ENCODE measurements at places on chromosomes 2 and 18.

DNA sequence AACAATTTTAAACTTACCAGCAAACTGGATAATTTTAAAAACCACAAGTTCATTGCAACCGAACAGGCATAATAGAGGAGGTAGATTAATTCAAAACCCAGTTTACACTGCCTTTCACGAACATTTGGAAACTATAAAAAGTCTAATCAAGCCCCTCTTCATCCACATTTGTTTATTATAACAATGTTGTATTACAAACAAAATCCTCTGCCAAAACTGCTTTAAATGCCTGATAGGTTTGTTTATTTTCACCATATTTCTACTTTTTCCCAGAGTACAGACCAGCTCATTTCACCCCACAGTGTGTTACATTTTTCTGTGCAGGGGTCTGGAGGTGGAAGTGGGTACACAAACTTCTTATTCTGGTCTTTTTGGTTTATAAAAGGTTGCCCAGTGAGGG is 184.2 kb downstream of the OSR1 start:
- DNase-seq: no peak

DNA sequence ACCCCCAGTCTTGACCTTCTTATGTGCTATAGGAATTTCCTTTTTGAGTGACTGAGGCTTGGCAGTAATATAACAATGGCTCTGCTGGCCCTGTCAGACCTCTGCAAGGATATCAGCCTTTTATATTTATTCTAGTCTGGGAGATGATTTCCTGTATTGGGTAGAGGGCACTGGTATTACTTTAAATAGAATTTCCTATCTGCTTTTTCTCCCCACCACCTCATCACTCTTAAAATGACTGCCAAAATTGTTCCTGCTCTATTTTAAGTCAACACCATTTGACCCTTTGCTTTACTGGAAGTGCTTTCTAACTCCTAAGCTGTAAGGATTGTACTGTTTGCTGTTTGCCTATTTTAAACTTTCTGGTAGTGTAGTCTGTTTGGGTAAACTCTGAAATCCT is 658.4 kb upstream of the FSHR start:
- DNase-seq: no peak

DNA sequence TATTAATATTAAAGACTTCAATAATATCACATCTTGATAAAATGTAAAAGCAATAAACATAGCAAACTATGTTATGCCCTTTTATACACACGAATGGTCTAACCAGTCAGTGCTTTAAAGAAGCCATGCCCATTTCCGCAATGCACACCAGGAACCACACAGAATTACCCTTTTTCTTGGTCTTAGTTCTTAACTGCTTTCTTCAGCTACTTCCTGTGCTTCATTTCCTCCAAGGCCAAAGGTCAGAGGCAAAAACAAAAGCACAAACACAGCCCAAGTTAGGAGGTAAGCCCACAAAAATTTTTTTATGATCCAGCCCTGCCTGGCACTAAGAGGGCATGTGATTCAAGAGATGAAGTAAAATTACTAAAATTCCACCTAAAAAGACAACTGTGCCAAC is 267.2 kb downstream of the FBXO15 start:
- DNase-seq: no peak

DNA sequence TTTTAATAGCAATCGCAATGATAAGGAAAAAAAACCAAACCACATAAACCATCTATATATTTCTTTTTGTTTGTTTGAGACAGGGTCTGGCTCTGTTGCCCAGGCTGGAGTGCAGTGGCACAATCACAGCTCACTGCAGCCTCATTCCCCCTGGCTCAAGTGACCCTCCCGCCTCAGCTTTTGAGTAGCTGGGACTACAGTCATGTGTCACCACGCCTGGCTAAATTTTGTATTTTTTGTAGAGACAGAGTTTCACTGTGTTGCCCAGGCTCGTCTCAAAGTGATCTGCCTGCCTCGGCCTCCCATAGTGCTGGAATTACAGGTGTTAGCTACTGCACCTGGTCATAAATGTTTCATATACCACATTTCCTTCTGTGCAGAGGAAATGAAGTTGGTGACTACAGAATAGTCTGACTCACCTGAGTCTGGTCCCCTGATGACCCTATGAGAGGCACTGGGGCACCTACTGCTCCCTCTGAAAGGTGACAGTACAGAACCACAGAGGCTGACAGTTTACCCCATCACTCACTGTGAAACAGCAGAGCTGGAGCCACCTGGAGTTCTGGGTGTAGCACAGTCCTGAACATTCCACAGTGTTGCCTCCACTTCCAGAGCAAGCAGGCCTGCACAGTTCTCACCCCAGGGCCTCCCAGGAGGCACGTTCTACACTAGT is 183.7 kb upstream of the PXDN start:
- DNase-seq: no peak

GRCh38 chr2:217643789-217644301 is 358.9 kb downstream of the TNS1 start:
- no peak for DNase-seq

- DNase-seq: no peak
Measured at GRCh38 chr2:240402566-240403272, 32.7 kb upstream of the GPC1 start.

DNA sequence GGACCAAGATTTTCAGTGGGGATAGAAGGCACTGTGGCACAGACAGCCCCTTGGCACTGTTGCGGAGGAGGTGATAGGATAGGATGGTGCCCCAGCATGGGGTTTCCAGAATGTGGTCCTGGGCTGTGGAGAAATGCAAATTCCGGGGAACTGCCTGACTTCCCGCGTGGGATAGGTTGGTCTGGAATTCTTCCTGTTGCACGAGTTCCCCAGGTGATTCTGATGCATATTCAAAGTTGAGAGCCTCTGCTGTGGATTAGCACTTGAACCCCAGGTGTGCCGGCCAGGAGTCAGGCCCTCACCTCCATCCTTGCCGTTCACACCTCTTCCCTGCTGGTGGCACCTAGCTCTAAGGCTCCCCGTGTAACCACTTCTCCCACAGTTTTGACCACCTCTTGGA is 15.5 kb downstream of the NCK2 start:
- no peak for DNase-seq

DNA sequence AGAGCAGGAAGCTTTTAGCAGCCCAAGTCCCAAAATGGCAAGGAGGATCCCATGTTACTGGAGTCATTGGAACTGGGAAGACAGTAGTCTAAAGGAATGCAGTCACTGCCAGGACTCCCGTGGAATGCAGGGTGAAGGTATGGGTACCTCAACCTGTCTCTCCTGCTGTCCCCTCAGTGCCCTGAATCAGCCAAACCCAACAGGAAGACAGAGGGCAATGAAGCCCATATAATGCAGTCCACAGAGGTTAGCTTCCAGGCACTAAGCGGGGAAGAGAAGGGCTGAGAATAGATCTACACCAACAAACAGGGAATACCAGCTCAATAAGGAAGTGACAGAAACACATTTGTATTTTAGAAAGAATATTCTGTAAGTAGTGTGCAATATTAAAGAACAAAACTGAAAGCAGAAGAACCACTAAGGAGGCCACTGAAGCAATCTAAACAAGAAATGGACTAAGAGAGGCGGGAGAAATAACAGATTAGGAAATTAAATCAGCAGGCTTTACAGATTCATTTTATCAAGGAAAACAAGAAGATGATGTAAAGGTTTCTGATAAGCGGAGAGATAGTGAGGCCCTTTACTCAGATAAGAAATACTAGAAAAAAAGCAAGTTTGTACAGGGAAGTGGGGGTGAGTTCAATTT is 8.3 kb downstream of the NEMP2 start:
- DNase-seq: no peak

GRCh38 chr2:113965644-113966043 is 75.8 kb downstream of the ACTR3 start:
- no peak for DNase-seq

GRCh38 chr2:134144651-134145050 is 109.2 kb upstream of the MGAT5 start:
- no peak for DNase-seq

DNA sequence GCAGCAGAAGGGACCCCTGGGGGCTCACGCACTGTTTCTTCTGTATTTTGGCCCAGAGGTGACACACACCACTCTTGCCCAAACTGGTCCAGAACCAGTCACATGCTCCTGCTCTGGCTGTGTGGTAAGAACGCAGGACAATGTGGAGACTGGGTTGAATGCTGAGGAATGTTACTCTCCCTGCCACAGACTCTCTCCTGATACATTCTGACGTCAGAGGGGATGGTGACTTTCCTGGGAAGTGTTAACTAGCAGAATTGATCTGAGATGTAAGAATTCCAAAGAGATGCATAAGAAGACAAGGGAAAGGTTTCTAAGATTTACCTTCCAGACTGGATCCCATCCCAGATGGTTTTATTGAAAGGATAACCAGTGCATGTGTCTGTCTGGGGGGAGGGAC is 100.8 kb downstream of the ASB1 start:
- no peak for DNase-seq

- no peak for DNase-seq
Measured at GRCh38 chr2:236170590-236171165, 2.5 kb upstream of the GBX2 start.

- no peak for DNase-seq
Measured at GRCh38 chr2:71695235-71696120, 242.1 kb downstream of the DYSF start.

- DNase-seq: no peak
Measured at GRCh38 chr2:110679337-110679707, 1.5 kb upstream of the BUB1 start.

- no peak for DNase-seq
Measured at GRCh38 chr18:77134611-77135010, 2.0 kb upstream of the MBP start.

DNA sequence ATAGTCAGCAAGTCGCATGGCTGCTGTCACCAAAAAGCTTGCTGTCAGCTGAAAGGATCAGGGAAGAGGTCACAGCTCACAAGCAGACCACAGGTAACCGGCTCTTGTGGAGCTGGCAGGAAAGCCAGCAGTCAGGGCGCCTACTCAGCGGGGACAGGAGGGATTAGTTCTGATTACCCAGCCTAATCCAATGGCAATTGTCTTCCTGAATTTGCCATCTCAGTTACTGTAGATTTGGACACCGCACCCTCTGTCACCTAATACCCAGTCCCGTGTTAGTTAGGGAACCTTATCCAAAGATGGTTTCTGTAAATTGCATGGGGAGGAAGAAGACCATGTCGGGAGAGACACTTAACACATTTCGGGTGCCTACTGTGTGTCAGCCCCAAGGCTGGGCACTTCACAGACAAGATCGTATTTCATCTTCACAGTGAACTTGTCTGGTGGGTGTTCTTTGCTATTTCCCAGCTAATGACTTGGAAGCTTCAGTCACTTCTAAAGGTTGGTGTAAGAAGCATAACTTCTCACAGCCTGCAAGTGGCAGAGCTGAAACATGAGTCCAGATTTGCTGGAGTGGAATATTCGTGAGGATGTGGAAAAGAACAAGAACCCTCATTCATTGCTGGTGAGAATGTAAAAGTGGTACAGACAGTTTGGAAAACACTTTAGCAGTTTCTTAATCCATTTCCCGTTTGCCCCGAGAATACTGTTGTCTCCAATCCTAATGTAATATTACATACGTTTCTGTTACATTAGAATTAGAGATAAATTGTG is 9.9 kb downstream of the ALPK2 start:
- DNase-seq: no peak

DNA sequence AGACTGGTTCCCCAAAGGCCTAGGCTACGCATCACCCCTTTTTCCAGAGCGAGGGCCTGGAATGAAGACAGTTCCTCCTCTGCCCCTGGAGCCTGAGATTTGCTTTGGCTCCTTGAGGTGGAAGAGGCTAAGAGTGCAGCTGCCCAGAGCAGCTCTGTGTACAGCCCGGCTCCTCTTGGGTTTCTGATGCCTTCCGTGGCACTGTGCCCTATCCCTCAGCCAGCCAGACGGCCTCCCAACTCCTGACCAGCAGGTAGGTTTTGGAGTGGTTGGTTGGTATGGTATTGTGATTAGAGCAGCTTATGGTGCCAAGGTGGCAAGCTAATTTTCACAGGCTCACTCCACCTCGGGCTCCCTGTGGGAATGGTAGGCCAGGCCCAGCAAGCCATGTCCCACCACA is 112.2 kb downstream of the TANC1 start:
- DNase-seq: no peak

DNA sequence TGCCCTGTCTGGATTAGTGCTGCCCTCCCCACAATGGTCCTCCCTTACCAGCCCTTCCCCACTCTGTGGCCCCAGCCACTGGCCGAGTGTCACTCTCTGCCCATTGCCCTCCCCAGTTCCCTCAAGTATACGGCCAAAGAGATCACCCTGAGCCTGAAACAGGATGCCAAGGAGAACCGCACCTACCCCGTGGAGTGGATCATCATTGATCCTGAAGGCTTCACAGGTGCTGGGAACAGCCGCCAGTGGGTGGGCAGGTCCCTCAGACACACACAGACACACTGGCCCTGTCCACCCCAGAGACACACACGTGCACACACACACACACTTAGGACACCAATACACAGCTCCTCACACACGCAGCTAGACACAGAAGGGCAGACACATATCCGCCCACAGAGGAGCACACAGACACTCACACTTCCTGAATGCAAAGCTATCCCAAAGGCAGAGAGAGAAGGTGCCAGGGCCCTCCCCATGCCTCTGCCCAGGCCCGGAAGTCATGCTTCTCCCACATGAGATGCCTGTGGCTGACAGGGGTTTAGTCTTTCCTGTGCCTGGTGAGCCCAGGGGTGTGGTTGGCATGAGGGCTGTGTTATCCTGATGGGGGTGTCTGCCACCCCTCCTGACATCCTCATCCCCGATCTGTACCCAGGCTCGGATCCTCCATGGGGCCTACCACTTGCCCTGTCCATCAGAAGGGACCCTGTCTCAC is 2.9 kb downstream of the CHRND start:
- no peak for DNase-seq

- DNase-seq: no peak
Measured at GRCh38 chr2:197059477-197059876, 133.0 kb upstream of the PGAP1 start.

- DNase-seq: no peak
Measured at GRCh38 chr2:219509780-219510511, 4.3 kb upstream of the ASIC4 start.

DNA sequence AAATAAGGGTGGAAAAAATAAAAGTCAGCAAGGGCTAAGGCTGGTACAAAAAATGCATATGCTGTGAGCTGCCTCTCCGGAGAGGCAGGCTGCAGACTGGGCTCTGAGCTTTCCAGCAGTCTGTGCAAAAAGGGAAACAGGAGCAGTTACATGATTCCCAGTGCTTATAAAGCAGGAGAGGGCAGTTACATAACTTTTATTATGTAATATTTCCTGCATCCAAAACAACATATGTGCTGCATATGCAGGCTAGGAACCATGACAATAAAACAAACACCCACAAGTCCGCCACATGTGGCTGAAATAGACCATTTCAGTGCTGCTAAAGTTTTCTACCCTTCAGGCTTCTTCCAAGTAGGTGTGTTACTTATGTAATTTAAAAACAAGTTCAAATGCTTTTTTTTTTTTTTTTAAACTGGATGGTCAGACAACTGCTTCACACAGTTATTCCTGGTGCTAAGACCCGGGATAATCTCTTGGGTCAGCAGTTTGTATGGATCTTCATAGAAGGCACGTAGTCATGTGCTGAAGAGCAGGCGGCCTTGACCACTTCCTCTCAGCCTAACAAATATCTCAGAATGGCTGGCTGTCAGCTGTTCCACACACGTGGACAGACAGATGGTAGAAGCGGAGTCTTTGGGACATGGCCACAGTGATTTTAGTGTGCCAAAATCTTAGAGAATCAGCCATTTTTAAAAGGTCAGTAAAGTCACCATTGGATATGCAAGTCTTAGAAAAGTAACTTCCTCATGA is 43.5 kb downstream of the ARMC9 start:
- no peak for DNase-seq

- DNase-seq: no peak
Measured at GRCh38 chr18:9885170-9886004, at the start of gene TXNDC2. Gene TXNDC2 (plus strand): TSS chr18:9885973. CDS start chr18:9886681, 708 bp downstream.
